ENCODE measurements at places on chromosomes 3 and 15.

GRCh38 chr3:124860599-124860998 lies 26.6 kb downstream of the ITGB5 start:
- DNase-seq: no peak

- DNase-seq: no peak
Measured at GRCh38 chr3:6921066-6921465, 60.2 kb downstream of the GRM7 start.

- DNase-seq: no peak
Measured at GRCh38 chr15:31887246-31887645, 143.1 kb upstream of the CHRNA7 start.

DNA sequence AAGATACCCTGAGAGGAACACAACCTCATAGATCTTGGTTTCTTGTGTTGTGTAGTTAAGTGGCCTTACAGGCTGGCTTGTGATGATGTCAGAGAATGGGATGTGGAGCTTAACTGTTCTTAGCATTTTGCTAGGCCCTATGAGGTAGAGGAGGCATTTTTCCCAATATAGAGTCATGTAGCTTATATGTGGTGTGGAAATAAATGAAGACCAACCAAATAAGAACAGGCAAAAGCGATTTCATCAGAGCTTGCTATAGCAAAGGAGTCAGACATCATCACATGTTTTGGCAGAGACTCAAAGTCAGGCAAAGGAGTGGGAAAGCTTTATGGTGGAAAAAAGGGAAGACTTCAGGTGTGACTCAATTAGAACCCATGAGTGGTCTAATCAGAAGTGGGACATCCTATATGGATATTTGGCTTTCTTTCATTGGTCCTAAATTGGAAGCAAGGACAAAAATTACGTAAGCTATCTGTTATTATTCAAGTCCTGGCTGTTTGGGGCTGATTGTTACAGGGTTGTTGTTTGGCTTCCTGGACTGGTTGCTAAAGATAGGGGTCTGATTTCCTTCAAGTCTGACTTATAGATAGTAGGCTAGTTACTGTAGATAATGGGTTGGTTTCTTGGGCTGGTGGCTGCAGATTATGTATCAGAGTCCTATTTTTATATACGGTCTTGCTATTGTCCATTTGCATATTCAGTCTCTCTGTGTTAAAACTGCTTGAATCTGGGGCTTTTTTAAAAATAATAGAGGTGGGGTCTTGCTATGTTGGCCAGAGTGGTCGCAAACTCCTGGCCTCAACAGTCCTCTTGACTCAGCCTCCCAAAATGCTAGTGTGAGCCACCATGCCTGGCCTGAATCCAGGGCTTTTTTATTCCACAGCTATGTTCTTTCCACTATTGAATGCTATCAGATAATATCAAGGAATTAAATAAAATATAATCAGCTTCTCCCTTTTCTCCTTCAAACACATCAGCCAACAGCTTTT lies 30.3 kb upstream of the SETD2 start:
- no peak for DNase-seq

GRCh38 chr3:168047190-168047795 lies 48.4 kb downstream of the GOLIM4 start:
- no peak for DNase-seq

- no peak for DNase-seq
Measured at GRCh38 chr3:104669083-104669482, 697.6 kb upstream of the ALCAM start.

GRCh38 chr3:111610612-111611054 lies 15.5 kb upstream of the ZBED2 start:
- DNase-seq: no peak

Measured in GOT3 (cell line).